ENCODE measurements at places on chromosomes 5 and 9. TPM values are rescaled to one million over a fixed set of nuclear protein-coding genes. Genes with fewer than 3 reads are reported as not detected.

DNA sequence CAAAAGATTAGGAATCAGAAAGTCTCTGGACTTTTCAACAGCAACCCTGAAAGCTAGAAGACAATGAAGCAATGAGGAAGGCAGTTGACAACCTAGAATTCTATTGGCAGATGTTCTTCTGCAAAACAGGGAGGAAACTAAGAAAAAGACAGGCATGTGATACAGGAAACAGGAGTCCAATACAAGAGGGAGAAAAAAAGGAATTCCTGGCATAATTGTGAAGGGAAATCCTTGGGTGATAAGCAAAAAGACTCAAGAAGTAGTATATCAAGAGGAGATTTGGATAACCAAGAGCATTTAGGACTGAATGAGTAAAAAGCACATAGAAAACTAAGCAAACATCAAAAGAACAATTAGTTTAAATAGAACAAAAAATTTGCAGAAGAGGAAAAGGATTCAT is 58.6 kb downstream of the LPAR1 start:
- DNase-seq = no peak

DNA sequence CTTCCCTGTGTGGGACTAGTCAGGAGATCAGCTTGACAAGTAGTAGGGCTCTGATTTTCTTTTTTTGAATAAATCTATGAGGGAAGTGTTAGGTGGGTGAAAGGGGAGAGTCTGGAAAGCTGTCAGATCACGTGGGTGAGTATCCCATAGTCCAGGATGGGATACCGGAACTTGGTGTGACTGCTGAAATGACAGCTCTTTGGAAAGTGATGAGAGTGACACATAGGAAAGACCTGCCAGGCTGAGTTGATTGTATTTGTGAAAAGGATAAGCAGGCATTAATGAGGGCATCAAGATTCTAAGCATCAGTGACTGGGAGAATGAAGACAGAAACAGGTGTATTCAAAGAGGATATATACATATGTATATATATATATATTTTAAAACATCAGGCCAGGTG is 35.6 kb downstream of the ACTBL2 start:
- DNase-seq = no peak

DNA sequence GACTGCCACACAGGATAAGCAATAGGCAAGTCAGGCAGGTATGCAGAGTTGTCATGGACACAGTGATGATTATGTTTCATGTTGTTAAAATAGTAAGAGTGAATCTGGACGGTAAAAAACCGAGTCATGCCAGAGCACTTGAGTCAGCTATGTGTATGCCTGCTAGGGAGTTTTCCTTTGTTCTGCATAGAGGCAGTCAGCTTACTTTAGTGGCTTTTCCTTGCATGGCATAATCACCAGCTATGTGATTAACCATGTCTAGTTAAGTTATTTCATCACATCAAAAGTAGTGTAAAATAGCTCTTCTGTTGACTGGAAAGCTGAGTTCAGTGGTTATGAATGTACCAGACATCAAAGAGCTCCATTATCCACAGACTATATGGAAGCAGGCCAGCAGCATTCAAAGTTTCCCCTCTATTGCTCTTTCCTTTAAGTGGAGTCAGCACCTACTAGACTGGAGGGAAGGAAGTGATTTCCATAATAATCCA is 989.8 kb downstream of the TLE1 start:
- DNase-seq = no peak

DNA sequence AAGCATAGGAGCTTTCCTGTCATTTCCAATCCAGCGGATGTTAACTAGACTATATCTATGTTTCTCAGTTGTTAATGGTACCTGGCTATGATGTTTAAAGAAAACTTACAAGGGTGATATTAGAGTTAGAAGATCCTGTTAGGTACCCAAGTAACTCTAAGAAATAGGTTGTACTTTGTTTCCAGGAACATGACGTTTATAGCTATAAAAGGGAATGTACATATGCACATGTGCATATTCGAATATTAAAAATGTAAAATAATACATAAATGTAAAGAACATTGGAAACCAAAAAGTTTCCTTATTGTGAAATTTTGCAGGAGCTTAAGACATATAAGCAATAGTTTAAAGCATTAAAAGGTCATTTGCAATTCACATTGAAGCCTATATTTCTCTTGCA is 247.7 kb upstream of the EDIL3 start:
- no peak for DNase-seq

DNA sequence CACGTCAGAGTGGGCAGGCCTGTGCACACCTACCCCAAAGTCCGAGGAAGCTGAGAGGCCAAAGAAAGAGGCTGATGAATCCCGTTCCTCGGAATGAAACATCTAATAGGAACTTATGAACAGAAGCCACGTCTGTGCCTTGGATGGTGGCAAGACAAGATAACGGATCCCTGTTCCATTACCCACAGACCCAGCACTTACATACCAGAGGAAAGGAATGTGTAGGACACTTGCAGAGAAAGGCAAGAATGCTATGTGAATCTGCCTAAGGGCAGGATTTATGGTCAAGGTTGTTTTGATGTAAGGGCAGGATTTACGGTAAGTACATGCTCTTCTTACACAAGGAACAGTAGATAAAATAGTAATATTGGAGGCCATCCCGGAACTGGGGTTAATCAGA is 93.2 kb downstream of the WDR41 start:
- DNase-seq = no peak

DNA sequence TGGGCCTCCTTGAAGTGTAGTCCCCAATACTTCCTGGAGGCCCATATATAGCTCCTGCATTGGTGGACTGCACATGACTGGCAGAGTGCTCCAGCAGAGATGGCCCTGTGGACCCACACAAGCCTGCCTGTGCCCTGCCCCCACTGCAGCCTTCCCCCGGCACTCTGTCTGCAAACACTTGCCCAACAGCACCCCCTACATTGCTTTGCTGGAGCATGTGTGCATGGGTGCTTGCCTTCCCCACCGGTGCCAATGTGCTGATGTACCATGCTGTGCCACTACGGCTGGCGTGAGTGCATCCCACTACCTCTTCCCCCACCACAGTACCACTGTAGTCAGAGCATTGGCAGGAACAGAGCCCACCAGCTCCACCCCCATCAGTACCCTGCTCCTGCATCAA is 563.6 kb upstream of the CTNND2 start:
- DNase-seq = no peak

DNA sequence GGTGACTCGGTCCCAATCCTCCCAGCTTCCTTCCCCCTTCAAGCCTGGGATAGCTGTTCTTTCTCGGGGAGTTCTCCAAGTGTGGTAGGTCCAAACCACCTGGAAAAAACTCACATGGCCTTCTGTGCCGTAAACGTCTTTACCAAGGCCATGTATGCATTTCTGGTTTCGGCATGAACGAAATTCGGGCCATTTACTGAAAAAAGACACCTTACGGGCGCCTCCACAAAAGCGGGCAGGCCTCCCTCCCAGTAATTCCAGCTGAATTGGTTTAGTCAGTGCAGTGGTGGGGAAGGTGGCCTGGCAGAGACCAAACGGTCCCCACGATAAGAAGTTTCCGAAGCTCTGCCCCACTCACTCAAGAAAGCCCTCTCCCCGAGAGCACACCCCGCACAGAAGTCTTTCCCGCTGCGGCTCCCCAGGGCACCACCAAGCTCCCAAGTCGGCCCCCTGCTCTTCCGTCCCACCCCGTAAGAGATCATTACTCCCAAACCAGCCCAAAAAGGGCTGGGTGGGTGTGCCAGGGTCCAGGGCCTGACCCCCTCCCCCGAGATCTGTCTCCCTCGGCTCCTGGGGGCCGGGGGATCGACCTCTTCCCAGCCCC is 86.3 kb upstream of the MELK start:
- no peak for DNase-seq

DNA sequence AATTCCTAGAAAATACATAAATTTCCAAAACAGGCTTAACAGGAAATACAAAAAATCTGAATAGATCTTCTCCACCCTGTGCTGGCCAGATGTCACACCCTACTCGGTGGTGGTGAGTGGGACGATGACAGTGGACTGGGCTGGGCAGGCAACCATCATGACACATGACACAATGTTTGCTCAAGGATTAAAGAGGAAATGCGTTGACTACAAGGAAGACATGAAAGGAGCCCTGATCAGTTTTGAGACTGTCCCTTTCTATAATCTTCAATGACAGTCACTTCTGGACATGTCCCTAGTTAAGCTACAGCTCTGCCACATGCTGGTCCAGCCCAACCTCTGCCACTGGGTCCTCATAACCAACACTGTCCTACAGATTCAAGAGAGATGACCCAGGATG is 99.8 kb downstream of the ZDHHC21 start:
- no peak for DNase-seq

DNA sequence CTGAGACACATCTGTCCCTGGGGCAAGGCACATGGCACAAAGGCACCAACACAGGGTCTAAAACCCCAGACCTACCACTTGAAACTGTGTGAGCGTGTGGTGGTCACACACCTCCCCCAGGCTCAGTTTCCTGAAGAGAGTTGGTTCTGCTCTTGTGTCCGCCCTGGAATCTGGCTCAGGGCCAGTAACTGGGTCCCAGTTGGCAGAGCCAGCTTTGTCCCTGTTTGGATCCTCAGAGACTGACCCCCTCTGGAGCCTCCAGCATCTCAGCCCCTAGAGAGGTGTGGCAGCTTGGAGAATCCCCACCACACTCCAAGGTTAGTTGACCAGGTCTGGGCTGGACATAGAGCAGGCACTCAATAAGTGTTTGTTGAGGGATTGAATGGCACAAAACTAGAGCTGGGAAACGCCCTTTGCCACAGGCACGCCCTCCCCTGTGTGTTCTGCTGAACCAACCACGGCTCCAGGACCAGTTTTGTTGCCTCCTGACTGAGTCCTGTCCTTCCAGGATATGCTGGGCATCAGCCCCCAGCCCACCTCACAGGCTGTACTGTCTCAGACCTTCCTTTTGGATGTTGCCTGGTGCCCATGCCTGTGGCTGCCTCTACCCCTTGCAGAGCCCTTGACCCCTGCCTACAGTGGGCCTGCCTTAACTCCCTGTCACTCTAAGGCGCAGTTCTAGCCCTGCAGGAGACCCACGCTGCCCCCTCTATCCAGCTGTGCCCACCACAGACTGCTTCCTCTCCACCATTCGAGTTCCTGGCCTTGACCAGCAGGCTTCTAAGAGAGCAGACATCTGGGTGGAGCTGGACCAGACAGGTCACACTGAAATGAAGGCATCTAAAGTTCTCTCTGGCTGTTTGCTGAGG is 3.8 kb upstream of the PDLIM4 start:
- no peak for DNase-seq

DNA sequence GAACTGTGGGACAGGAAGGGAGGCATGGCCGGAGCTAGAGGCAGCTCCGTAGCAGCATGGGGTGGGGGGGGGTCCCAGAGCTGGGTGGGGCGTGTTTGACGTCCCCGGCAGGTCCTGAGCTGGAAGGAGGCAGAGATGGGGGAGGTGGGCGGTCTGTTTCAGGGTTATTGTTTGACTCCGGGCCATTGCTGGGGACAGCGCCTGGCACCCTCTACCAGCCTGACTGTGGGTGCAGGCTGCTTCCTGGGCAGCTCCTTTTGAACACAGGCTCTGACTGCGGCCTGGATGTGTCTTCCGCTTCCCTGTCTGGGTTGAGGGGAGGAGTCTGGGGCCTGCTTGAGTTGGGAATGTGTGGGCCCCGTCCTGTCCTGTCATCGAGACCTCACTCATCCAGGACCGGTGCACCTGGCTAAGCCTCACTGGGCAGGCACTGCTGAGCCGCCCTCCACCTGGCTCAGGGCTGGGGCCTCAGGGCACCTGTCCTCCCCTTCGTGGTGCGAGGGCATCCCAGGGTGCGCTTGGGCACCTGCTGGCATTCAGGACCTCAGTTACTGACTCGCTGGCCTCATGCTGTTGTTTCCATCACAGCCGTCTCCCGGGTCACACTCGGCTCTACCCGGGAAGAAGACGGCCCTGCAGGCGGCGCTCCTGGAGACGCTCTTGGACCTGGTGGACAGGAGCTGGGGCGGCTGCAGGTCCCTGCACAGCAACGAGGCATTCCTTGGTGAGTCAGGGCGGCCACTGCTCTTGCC is 26.5 kb downstream of the CEP72 start:
- DNase-seq = no peak

- DNase-seq = no peak
Measured at GRCh38 chr5:150143350-150144245, 12.0 kb downstream of the PDGFRB start.

DNA sequence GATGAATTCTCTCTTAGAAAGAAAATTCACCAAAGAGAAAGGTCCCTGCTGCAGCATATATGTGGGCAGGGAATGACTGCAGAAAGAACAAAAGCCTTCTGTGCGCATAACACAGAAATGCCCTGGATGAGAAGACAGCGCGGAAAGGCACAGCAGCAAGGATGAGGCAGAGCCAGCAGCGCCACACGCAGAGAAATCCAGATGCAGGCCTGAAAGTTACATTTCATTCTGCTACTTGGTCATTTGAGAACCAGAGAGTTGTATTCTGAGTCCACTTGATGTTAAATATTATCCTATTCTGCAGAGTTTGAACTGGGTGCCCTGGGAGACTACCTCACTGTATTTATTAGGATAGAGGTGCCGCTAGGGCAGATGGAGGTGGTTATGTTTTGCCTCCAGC is 68.5 kb downstream of the GLDC start:
- no peak for DNase-seq

DNA sequence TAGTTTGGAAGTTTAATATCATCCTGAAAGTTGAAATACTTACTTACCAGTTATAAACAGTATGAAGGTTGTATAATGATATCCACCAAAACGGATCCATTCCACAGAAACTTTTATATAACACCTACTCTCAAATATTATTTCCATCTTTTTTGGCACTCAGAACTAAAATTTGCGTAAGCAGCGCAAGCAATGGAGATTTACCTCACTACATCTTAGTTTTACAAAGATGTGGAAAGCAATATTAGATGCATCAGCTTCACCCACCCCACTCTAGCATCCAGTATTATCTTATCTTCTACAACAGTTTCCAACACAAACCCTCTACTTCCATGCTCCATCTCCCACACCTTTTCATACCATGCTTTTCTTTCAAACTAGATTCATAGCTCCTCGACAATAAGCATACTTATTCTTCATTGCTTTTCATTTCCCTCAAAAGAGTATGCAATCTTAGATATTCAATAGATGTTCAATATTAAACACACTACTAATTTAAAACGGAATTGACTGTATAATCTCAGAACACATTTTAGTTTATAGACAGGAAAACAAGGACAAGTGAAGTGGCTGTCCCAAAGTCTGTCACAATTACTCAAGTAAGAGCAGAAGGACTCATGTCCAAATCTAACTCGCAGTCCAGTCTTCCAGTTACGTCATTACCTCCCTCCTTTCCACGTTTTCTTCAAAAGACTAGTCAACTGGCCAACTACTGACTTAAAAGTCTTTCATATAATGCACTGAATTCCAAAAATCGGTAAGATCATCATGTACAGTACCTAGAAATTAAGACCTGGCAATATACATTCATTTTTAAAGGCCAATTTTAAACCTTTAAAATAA is 2.2 kb downstream of the PPP2CA start:
- no peak for DNase-seq

DNA sequence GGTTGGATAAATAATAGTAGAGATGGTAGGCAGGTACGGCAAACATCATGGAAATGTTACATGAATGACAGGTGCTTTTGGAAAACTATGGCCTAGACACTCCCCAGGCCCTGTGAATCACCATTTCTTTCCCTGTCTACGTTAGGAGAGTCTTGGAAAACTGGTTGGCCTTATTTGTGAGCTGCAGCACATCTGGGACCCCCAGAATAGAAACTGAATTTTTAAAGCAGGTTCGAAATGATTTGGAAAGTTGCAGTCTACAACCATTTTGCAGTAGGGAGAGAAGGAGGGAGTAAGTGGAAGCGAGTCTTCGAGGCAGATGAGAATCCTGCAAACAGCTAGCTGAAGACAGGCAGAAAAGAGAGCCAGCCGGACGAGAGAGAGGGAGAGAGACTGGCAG is 13.0 kb downstream of the C1QTNF2 start:
- DNase-seq = no peak

ENHO gene
- not detected for total RNA-seq

TMOD1 gene
- 0.91 TPM for total RNA-seq

GARIN3 gene
- 0.19 TPM for total RNA-seq

PCDHGB4 gene
- total RNA-seq = 0.21 TPM

CIZ1 gene
- total RNA-seq = 142 TPM

GMCL2 gene
- total RNA-seq = 0.07 TPM
